ENCODE measurements at places on chromosomes 6 and 20. TPM values are rescaled to one million over a fixed set of nuclear protein-coding genes. Genes with fewer than 3 reads are reported as not detected.

The TAAR9 gene
- total RNA-seq = not detected

The TMEM14A gene
- total RNA-seq = 20.9 TPM

The TP53TG5 gene
- not detected for total RNA-seq

The SIRPB1 gene
- total RNA-seq = 5.1 TPM

The SLC44A4 gene
- 0.38 TPM for total RNA-seq

The ULBP3 gene
- total RNA-seq = 2.2 TPM

The PLN gene
- not detected for total RNA-seq

The C6orf58 gene
- total RNA-seq = not detected

The CRISP2 gene
- total RNA-seq = not detected

The SS18L1 gene
- total RNA-seq = 16.7 TPM

DNA sequence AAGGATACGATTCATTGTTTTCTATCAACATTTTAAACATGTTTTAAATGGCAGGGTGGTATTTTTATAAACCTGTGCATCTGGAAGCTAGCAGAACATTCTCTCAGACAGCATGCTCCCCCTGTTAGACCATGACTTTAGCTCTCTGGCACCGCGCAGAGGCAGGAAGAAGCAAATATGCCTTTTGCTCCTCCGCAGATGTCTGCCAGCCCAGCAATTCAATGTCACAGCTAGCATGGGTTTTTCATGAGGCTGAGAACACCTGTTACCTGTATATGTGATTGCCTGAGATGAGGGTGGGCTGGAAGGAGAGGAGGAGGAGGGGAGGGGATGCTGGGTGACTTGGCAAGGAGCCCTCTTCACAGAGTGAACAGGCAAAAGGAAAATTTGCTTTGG, 6.7 kb downstream of the MTCH1 start:
- DNase-seq = peak; percentile 45

- DNase-seq = no peak
Measured at GRCh38 chr20:50996901-50997865, 25.7 kb downstream of the KCNG1 start.

DNA sequence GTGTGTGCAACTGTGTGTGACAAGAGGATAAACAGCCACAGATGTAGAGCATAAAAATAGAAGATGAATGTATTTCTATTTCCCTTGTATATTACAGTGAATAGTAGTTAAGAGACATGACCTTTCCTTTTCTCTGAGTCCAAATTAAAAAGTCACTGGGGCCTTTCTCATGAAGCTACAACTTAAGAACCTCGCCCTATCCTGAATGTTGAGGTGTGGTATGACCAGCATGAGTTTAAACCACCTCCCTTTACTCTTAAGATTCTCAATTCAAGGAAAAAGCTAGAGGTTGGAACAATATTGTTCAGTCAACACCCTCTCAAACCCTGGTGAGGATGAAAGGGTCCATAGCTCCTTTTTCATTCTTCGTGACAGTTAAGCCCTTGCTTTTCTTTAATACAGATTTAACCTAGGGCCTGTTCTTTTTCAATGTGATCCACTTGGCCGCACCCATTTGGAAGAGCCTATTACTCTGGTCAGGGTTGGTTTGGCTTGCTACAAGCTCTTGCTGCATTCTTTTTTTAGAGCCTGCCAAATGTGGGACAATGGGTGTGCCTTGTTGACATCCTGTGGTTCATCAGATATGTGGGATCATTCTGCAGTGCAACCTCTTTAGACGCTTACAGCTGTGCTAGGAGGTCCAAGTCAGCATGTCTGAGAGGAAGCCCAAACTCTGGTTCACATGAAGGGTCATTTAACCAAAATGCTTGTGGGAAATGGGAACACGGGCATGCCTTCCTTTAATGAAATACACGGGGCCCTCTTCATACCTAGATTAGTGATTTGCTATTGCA, 290.0 kb downstream of the HAO1 start:
- no peak for DNase-seq

- no peak for DNase-seq
Measured at GRCh38 chr6:22363166-22363713, 66.4 kb upstream of the PRL start.

- DNase-seq = no peak
Measured at GRCh38 chr6:7921632-7922092, 11.1 kb upstream of the TXNDC5 start.

DNA sequence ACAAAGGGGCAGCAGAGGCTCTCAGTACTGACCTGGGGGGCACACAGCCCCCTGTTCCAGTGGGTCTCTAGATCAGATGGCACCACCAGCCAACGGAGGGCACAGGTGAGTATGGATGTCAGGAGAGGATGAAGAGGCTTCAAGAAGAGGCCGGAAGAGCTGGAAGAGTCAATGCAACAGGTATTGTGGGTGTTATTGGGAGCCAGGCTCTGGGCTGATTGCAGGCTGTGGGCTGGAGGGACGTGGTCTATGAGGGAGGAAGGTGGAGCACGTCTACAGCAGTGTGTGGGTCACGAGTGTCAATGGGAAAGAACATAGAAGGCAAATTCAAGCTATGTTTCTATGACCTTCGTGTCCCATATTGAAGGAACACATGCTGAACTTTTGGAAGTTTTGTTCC, 18.8 kb upstream of the TAGAP start:
- DNase-seq = no peak

DNA sequence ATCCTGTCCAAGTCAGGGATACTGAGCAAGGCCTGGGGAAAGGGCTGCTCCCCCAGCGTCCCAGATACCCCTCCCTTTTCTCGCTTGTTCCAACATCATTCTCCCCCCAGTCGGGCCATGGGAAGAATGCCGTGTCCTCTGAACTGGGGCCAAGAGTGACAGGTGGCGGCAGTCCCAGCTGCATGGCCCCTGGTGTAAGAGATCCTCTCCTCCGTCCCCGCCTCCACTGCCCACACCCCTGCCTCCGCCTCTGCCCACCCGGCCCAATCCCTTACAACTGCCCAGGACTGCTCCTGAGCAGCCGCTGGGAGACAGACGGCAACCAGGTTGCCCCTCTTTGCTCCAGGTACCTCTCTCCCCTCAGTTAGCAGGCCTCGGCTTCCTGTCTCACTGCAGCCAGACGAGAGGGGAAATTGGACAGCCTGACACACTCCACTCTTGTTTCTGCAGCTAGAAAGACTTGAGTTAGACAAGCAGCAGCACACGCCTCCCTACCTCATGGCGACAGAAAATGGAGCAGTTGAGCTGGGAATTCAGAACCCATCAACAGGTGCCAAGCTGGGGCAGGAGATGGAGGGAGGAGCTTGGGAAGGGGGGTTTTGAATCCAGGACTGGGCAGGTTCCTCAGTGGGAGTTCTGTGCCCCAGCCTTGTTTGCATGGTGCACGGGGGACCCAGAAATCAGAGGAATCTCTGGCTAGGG, at the start of gene MYLK2:
TSS of gene MYLK2 (plus strand) at position 274 of the 702 bp plus-strand sequence. CDS start at position 499, 225 bp downstream.
- no peak for DNase-seq

DNA sequence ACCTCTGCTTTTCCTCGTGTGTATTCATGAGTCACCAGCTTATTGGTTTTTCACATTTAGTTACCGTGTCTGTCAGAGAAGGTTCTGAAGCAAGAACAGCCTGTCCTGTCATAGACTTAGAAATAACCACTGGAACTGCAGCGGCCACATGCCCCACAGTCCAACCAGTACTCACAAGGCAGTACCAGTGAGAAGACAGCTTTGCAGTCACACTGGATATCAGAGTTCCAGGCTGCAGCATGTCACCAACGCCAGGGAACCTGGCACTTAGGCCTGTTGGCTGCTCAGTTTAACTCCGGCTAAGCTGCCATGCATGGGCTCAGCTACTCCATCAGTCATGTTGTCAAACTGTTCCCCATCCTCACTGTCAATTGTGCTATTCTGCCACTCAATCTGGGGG, 40.1 kb downstream of the ADNP start:
- DNase-seq = no peak

GRCh38 chr6:81067057-81067456, 685.4 kb downstream of the TENT5A start:
- no peak for DNase-seq

GRCh38 chr6:163526346-163526745, 111.8 kb downstream of the QKI start:
- DNase-seq = no peak

DNA sequence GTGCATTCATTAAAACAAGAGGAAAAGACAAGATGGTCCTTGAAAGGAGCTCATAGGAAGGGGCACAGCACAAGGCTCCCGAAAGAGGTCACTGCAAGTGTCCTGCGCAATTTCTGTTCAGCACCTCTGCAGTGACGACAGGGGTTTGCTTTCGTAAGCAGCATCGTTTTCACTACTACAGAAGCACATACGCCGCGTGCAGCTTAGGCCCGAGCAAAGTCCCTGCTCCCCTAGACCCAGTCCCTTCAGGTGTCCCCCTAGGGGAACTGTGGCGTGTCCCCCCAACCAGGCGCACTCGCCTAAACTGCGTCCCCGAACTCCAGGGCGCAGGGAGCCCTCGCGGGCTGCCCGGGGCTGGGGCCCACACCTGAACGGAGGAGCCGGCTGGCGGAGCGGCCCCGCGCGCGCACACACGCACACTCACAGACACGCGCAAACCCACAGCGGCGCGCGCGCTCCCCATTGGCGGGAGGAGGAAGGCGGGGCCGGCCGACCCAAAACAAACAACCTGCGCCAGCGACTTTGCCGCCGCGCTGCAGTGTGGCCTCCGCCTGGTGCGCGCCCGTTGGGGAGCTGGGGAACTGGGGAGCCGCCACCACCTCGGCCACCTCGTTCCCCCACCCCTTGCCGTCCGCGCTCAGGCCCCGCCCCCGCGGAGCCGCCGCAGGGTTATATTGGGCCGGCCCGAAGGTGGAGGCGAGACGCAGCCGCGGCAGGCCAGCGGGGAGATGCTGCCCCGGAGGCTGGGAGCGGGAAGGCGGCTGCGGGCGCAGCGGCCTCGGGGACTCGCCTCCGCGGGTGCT, at the start of gene FOXQ1:
TSS of gene FOXQ1 (plus strand) at position 699 of the 803 bp plus-strand sequence. CDS start 607 bp downstream, outside the sequence.
- DNase-seq = no peak

DNA sequence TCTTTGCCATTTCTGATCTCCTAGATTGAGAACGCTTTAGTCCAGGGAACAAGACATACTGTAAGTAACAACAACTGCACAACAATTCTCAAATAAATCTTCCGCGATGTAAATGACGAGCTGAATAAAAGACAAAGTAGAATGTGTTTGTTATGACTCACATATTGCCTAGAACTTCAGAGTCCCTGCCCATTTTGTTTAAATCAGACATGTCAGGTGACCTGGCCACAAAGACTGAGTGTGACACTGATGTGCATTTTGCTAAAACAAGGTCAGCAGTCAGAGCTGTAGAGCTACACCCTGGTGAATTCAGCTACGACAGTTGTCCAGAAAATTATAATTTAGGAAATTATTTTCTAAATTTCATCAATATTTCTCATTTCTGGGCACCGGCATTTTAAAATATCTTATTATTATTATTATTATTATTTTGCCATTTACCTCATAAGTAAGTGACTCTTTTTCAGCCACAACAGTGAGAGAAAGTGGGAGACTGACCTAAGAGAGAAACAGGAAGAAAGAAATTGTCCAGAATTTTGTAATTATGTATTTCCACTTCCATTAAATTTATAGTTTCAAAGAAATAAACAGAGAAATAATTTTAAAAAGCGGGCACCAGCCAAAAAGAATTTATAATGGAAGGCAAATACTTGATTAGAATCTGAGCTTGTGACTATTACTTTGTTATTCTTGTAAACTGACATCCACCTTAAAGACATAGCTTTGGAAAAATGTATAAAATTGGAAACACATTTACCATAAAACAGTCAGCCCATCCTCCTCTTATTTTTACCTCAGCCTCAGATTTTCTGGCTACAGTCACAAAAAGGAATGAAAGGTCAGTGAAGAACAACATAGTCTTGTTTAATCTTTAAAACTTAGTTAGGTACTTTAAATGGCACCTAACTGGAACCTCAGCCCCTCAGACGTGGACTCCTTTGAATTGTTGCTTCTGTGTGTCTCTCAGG, 157.0 kb upstream of the CITED2 start:
- peak; percentile 78 for DNase-seq

GRCh38 chr6:155483858-155484257, 28.2 kb upstream of the NOX3 start:
- DNase-seq = no peak

- DNase-seq = no peak
Measured at GRCh38 chr6:55774286-55775028, 100.9 kb downstream of the BMP5 start.

DNA sequence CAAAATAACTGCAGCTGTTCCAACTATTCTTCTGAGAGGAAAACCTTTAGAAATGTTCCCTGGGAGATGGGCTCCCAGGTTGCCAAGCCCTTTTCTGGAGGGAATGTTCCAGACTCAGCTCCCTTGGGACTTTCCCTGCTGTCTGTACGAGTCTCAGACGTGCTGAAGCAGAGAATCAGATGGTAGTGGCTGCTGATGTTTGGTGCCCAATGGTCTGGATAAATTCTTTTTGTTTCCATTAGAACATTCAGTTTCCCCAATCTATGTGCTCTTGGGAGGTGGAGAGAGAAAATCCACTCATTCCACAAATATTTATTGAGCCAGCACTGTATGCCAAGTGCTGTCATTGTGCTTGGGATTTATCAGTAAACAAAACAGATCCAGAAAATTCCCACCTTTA, 40.0 kb downstream of the SNHG17 start:
- no peak for DNase-seq

GRCh38 chr20:32263398-32263954, 14.0 kb upstream of the KIF3B start:
- no peak for DNase-seq

DNA sequence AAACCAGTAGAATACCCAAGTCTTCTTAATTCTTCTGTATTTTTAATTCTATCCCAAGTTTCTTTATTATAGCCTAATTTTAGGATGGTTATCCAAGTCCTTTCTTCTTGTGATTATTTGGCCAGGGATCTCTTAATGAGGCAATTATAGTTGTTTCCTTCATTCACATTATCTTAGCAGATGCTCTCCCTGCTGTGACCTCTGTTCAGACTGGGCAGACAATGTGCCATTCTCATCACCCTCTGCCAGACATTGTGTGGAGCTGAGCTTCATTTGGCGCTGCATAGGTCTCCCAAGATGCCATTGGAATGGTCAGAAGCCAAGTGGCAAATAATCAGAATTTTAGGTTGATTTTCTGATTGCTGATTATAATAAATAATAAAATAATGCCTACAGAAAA, 79.4 kb downstream of the LIN28B start:
- DNase-seq = no peak

DNA sequence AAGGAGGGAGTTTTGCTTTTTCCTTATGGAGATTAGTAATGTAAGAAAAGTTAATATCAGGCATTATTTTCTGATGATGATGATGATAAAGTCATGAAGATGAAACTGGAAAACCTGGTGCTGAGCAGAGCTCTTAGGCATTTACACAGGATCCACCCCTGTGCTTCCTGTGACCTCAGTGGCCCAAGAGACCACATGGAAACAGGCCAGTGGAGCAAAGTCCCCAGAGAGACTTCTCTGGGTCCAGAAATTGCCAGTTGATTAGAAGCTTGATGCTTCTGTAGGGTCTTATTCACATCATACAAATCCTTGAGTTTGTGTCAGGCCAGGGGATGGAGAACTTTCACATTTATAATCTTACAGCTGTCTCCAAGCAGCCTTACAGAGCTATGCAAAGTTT, 46.1 kb downstream of the SLC13A3 start:
- DNase-seq = no peak

DNA sequence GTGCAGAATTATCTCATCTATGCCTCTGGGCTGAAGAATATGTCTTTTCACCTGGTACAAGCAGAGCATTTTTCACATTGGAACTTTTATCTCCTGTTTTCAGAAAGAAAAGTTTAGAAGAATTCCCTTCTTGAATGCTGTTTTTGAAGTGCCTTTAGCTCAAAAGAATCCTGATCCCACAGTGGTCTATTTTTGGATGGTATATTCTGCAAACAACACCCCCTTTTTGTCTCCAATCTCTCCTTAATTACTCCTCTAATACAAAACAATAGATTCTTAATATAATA, 57.7 kb upstream of the HFE start:
- no peak for DNase-seq

All from activated CD4-positive, alpha-beta memory T cell treated with anti-CD3 and anti-CD28 coated beads, Interleukin-2, amount 10 ng/mL, durations not matched to agents 7 days and 5 days (primary cell).